ENCODE measurements at places on chromosomes 16 and 17.

GRCh38 chr17:66843627-66844026 is 8.7 kb downstream of the CACNG5 start:
- DNase-seq: no peak

- peak; percentile 67 for DNase-seq
These were observed 28.8 kb downstream of the GINS2 start for GRCh38 chr16:85659805-85660511.

DNA sequence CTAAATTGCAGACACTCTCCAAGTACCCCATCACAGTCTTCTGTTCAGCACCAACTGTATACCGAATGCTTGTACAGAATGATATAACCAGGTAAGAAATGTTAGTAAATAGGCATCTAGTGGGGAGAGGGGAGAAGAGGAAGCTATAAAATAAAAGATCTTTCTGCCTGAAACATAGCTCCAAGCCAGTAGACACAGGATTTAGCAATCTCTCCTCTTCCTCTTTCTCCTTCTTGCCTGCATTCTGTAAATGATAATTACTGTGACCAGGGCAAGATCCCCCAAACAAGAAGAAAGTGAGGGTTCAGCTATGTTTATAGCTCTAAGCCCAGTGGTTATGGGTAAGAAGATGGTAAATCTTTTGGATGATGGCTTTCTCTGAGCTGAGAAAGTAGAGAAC is 17.9 kb downstream of the ACSM3 start:
- DNase-seq: no peak

- no peak for DNase-seq
These were observed 62.9 kb downstream of the MRC2 start for GRCh38 chr17:62690168-62690897.

DNA sequence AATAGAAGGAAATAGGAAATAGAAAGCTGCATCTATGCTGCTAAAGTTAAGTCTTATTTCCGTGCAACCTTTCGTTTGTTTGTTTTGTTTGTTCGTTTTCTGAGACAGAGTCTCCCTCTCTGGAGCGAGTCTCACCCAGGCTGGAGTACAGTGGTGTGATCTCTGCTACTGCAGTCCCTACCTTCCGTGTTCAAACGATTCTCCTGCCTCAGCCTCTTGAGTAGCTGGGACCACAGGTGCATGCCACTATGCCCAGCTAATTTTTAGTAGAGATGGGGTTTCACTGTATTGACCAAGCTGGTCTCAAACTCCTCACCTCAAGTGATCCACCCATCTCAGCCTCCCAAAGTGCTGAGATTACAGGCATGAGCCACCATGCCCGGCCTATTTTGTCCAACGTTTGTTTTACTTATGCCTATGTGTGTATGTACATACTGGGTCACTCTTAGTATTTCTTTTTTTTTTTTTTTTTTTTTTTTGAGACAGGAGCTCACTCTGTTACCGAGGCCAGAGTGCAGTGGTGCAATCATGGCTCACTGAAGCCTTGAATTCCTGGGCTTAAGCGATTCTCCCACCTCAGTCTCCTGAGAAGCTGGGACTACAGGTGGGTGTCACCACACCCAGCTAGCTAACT is 16.8 kb downstream of the BMERB1 start:
- no peak for DNase-seq

DNA sequence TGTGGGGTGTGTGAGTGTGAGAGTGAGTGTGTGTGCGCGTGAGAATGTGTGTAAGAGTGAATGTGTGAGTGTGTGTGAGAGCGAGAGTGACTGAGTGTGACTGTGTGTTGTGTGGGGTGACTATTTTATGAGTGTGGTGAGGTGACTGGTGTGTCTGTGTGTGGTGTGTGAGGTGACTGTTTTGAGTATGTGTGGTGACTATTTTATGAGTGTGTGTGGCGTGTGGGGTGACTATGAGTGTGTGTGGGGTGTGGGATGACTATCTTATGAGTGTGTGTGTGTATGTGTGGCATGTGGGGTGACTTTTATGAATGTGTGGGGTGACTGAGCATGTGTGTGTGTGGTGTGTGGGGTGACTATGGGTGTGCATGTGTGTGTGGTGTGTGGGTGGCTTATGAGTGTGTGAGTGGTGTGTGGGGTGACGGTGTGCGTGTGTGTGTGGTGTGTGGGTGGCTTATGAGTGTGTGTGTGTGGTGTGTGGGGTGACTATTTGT is 152.9 kb upstream of the PLCG2 start:
- no peak for DNase-seq

GRCh38 chr17:33797181-33797580 is 457.9 kb upstream of the CCL2 start:
- no peak for DNase-seq

DNA sequence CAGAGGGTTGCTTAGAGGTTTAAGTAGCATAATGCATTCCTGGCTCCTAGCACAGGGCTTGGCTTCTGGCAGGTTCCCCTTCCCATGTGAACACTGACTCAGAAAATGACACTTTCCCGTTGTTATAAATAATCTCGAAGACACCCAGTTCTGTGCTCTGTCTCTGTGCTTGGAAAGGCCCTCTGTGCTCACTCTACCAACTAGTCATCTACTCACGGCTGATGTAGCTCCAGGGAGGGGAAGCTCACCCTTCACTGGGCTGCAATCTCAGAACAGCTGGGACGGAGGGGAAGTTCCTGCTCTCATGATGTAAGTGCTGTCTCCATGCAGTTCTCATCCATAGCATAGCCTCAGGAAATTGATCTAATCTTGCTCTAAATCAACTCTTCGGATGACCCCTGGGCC is 230.5 kb upstream of the ASIC2 start:
- no peak for DNase-seq

GRCh38 chr17:40514013-40514875 is 12.8 kb upstream of the TNS4 start:
- DNase-seq: no peak

- no peak for DNase-seq
These were observed 25.1 kb downstream of the NUP93 start for GRCh38 chr16:56755038-56755437.

DNA sequence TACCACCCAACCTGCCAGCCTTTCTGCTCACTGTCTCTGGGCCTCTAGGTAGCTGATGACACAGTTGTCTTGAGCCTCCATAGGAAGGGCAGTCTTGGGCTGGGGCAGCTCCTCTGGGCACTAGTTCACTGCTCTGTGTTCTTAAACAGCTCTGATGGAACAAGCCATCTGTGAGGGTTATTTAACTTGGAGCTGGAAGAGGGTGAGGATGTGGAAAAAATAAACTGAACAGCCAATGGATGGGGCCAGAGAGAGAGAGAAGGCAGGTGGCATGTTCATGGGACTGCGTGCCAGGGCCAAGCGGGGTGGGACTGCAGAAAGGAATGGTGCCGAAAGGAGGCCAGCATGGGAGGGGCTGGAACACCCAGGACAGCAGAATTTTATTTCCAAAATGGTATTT is 52.6 kb downstream of the HIC1 start:
- DNase-seq: peak; percentile 98

DNA sequence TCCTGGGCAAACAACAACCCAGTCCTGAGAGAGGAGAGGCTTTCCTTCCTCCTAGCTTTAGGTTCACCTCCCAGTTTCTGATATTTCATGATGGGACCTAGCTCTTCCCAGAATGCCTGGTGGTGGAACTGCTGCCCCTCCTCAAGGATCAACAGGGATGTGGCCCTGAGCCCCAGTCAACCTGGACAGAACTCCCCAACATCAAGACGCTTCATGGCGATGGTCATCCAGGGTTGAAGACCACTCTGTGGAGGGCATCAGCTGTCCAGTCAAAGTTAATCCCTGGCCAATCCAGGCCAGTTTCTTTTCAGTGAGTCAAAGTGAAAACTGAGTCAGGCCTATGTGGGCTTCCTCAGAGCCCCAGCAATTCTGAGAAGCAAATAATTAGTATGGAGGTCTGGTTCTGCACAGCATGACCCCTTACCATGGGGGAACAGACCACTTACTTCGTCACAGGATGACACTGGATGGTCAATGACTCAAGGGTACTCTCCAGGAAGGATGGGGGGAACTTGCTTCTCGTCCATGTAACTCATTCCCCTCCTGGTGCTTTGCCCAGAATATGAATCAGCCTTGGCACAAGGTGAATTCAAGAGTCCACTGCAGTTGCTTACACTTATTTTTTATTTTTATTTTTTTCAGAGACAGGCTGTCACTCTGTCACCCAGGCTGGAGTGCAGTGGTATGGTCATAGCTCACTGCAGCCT is 14.7 kb upstream of the XYLT2 start:
- DNase-seq: no peak

DNA sequence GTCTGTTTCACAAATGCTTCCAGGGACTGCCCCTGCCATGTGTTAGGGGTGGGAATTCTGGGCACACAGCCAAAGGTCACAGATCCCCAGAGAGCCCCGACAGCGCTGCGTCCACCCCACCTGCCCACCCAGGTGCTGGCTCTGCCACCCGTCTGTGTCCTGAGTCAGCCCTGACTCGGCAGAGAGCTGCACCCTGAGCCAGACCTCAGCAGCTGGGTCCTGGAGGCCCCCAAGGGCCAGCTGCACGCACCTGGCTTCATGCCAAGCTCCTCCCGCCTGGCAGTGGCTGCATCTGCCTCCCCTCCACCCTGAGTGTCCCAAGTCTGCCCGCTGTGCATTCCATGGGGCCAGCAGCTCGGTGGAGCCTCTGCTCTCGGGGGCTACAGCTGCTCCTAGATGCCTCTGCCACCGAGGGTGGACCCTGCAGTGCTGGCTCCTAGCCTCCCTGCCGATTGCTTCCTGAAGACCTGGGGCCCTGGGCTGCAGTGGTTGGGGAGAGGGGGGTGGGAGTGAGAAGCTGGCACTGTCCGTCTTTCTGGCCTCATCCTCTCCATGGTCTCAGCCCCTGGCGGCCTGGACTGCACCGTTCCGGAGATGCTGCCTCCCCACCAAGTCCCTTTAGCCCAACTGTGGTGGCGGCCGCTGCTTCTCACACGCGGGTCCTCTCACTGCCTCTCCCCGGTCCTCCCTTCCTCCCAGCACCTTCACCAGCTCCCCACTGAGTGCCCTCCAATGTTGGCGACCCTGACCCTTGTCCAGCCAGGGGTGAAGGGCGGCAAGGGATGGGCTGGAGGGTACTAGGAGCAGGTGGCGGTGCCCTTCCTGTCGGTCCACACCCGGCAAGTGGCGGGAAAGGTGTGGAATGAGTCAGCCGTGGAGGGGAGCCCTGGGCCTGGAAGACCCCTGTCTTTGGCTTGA is 3.0 kb downstream of the SECTM1 start:
- DNase-seq: no peak

DNA sequence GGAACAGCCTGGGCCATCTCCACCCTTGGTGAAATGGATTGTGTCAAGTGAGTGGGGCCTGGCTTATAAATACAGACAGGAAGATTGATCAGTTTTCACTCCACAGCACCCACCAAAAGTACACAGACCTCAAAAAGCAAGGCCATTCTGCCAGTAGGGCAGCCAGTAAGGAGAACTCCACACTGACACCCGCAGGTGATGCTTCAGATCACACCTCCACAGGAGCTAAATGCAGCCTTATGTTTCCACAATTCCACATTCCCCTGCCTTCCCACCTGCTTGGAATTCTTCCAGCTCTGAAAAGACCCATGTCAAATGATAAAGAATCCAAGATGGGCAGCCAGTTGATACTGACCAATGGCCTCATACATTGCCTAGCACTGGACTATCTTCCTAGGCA is 191.1 kb downstream of the ZFHX3 start:
- DNase-seq: no peak

DNA sequence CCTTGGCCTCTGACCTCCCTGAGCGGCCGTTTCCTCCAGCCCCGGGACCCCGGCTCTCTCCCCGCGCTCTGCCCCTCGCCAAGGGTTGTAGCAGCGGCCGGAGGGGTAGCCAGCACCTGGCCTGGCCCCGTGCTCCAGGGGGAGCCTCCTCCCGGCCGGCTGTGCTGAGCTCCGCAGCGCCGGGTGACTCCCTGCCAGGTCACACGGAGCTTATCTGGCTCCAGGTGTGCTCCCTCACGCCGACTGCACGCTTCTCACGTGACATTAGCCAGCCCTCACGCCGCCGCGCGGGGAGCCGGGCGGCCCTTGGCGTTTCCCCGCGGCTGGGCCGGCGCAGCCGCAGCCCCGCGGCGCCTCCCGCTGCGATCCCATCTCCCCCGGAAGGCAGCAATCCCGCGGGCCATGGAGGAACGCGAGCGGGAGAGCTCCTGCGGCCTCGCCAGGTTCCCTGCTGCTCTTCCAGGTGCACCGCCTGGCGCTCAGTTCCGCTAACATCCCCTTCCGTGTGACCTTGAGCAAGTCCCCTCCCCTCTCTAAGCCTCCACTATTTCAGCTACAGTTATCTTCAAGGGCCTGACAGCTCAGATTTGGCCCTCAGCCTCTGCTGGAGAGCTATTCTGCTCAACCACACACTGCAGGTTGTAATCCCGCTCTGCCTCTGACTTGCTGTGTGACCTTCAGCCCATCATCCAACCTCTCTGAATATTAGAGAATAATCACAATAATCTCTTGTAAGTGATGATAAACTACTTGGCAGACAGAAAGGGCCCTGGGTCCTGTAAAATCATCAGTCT is 3.4 kb downstream of the MYO18A start:
- DNase-seq: peak; percentile 56

GRCh38 chr16:23768581-23768980 is 13.8 kb downstream of the CHP2 start:
- DNase-seq: no peak

DNA sequence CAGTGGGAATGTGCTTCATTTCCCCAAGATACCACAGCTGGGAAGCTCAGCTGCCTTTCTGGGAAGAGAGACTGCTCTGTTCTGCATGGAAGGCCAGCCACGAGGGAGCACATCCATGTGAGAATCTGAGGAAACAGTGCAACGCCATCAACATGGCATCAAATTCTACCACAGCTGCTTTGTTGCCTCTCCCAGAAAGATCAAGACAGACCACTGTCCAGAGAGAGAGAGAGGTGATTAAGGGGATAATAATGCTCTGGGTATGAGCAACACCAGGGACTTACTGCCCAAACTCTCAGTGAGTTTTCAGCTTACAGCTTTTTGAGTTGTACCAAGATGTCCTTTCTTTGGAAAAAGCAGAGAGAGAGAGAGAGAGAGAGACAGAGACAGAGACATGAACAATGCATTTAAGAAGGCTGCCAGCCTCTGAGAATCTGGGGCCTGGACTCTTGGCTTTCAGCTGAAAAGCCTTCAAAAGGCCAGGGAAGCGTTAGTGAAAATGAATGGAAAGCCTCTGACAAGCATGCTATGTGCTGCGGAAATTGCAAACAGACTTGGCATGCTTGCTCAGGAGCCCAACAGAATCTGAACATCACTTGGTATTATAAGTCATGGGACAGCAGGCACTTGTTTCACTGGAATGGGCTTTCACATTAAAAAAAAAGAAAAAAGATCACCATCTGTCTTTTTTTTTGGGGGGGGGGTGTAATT is 223.1 kb downstream of the MAP2K6 start:
- DNase-seq: peak; percentile 15

GRCh38 chr16:77273-77806 is 685 bp upstream of the MPG start:
- DNase-seq: no peak

GRCh38 chr17:3907483-3908216 is 8.6 kb downstream of the P2RX1 start:
- no peak for DNase-seq

DNA sequence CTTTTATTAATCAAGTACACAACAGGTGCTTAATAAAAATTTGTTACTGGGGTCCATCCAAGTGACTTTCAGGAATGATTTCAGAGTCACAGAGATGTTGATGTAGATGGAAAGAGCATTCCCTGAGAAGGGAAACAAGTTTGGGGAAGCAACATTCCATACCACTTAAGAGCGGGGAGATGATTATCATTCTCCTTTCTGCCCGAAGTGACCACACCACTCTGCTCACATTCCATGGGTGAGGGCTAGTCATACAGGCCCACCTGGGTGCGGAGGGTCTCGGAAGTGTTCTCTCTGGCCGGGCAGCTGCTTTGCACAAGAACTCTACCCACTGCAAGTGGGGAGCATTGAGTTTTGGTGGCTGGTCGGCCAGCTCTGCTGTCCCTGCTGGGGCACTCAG is 231.4 kb downstream of the SNX29 start:
- no peak for DNase-seq

Measured in G401 (cell line).